ENCODE measurements at places on chromosomes 3 and 15.

GRCh38 chr3:60617188-60617587, 634.1 kb downstream of the FHIT start:
- DNase-seq = no peak

GRCh38 chr3:9810846-9811245, 784 bp downstream of the TTLL3 start:
- no peak for DNase-seq

GRCh38 chr15:57031605-57032004, 113.2 kb downstream of the TCF12 start:
- no peak for DNase-seq

- no peak for DNase-seq
Observed at GRCh38 chr15:90287101-90287500, 21.6 kb downstream of the NGRN start.

DNA sequence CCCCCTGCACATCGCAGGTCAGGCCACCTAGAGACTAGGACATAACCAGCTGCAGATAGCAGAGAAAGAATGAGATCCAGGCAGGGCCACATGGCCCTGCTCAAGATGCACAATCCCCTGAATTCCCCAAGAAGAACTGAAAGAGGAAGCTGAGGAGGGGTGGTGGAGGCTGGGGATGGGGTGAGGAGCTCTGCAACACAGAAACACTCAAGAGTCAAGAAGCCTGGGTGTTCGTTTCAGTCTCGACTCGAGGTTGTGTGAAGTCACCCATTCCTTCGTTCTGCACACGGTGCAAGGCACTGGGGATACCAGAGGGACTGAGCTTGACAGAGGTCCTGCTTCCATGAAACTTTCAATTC, 62.0 kb downstream of the TLE3 start:
- DNase-seq = no peak

- DNase-seq = no peak
Observed at GRCh38 chr15:43199945-43200488, 14.8 kb downstream of the CCNDBP1 start.

DNA sequence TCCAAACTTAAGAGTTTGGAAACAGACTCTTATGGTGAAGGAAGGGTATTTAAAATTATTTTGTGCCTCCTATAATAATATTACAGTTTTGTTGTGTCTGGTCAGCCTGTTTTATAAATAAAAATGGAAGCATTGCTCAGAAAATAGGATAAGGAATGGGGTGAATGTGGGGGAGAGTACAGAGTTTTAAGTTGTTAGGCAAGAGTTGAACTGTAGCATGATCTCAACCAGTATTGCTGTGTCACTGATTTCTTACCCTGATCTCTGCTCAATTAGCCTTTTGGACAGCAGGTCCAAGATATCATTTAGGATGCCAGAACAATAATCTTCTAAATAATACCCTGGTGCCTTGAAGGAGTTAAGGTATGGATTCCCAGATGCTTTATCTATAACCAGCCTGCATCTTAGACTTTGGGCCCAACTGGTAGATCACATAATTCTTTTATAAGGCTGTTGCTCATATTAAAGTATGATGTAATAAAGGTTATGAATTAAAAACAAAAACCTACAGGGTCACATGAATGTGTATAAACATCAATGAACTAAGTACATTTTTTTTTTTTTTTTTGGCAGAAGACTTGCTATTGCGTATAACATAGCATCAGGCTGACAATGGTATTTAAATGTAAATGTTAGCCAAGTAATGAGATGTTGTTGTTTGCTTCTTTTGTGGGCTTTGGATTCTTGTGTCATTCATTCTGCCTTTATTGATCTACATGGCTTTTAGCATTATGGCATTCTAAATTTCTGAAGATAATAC, 70.0 kb downstream of the MITF start:
- no peak for DNase-seq

GRCh38 chr3:170852324-170852723, 17.7 kb downstream of the RPL22L1 start:
- no peak for DNase-seq

DNA sequence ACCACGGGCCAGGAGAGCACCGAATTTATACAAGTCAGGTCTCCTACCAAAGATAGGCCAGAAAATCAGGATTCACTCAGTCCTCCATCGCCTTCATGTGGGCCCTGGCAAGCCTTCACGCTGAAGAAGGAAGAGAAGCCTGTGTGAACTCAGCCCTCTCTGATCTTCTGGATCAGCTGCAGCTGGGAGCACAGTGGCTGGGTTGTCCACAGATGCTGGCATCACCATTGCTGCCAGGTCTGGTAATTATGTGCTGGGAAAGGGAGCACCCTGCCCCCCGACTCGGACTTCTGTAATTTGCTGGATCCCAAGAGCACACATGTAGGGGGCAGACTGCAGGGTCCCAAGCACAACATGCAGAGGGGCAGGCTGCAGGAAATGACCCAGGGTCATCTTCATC, 12.4 kb upstream of the PDE8A start:
- no peak for DNase-seq

DNA sequence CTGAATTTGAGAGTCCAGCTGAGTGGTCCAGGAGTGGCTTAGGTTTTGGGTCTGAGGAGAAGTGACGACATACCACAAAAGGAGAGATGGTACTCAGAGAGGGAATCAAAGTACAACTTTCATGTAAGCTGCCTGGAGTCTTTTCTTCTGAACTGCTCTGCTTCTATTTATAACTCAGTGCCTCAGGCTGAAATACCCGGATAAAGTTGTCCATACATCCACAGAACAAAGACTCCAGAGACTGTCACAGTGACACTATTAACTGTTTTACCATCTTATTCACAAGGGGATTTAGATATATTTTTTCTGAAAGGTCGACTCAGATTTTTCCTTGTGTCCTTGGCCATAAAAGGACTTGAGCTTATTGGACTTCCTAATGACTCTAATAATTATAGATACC, 264.3 kb upstream of the DNAJC19 start:
- DNase-seq = no peak

- DNase-seq = no peak
Observed at GRCh38 chr15:64845183-64845611, 3.5 kb downstream of the PLEKHO2 start.

GRCh38 chr15:33068511-33068990, 126.0 kb downstream of the FMN1 start:
- peak; percentile 20 for DNase-seq

DNA sequence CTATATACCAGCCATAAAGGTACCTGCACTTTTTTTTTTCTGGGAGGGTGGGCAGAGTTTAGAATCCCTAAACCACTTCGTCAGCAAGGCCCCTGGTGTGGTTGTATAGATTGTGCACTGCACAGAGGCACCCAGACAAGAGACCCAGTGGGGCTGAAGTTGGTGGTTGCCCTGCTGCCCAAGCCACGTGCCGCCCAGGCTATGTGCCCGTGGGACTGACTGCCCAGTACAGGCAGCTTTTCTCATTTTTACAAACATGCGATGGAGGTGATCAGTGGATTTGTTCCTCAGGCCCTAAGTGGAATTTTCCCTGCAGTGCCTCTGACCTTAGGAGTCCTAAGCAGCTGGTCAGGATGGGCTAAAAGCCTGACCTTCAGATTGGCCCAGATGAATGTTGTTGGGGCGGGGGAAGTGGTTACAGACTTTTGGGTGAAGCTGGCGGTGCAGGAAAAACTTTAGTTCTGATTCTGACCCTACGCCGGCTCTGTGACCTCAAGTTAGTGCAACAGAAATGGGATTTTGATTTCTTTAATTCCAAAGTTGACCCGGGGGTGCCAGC, 34.9 kb upstream of the LIMD1 start:
- DNase-seq = no peak

- DNase-seq = peak; percentile 25
Observed at GRCh38 chr3:56347219-56347871, 120.9 kb downstream of the ERC2 start.

DNA sequence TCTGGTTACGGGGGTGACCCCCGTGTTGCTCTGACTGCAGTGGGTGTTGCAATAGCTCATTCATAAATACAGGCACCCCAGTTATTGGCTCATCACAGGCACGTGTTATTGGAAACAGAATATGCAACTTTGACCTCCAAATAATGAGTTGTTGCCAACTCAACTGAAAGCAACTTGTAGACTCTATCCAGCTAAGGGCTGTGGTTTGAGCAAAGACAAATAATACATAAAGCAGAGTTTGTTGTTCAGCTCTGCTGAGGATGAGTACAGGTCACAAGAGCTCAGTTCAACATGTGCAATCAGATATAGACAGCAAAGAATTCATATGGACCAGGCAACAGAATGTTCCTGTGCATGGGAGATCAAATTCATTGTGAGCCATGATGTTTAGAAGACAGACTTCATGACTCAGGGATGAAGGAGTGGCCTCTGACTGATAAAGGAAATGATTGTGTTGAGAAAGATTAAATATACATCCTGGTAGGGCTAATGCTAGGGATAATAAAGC, 87.6 kb upstream of the LRIG1 start:
- no peak for DNase-seq

DNA sequence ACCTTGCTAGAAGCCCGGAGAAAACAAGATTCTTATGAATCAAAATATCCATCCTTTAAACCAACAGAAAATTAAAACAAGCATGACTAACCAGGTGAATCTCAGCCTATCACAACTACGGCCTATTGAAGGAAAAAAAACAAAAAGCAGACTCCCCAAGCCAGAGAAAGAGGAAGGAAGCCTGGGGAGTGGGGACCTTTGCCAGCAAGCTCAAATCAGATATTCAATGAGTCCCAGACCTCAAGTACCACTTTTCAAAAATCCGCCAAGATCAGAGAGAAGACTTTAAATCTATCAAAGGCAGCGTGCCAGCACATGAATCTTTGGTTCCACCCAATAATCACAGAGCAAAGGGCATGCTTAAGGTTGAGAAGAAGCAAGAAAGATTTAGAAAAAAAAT, 253.8 kb downstream of the NTRK3 start:
- no peak for DNase-seq

DNA sequence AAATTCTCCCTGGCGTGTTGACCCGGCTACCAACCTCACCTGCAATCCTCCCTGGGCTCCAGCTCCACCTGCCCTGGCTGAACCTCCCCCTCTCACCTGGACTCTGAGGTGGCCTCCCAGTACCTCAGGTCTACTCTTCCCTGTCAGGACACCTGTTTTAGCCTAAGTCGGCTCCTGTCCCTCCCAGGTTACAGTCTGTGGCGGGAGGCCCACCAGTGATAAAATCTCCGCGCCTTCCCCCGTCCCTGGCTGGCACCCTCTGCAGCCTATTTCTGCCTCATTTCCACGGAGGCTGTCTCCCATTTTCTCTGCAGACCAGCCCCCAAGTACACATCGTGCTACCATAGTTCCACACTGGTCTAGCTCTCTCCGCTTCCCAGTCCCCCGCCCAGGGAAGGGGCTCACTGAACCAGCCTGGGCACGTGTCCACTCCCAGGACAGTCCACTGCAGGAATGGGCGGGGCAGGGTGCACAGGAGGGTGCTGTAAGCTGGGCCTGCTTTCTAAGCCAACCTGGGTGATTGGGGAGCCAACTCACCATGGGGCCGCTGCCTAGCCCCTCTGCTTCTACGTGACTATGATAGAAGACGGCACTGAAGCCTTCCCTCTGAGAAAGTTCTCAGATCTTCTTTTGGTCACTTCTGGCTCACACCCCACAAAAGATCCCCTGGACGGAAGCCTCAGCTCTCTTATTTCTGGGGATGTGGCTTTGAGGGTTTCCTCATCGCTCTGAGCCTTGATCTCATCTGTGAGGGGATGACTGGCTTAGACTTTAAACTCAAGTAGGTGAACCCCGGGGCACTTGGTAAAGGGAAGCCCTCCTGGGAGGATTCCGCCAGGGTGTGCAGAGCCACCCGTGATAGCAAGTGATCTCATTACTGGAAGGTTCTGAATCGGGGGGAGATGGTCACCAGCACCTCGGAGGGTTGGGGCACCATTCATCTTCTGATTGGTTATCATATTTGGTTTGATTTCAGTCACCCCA, 96.6 kb downstream of the NSMCE3 start:
- DNase-seq = no peak

Data from NCI-H1092 treated with DMSO at 0.1 percent for 48 hours (cell line).